Stimulated activated CD4-positive, alpha-beta T cell treated with anti-CD3 and anti-CD28 coated beads, Interleukin-4, amount 100 ng/mL, for 4 hours (primary cell): ENCODE measurements at places on chromosomes 12 and 14.

GRCh38 chr14:55336162-55336561, 64.9 kb downstream of the FBXO34 start:
- DNase-seq, result no peak

DNA sequence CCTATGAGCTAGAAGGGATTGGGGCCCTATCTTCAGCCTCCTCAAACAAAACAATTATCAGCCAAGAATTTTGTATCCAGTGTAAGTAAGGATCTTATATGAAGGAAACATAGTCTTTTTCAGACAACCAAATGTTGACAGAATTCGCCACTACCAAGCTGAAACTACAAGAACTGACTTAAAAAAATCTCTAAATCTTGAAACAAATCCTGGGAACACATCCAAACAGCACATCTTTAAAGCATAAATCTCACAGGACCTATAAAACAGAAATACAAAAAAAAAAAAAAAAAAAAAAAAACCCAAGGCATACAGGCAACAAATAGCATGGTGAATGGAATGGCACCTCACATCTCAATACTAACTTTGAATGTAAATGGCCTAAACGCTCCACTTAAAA, 41.3 kb upstream of the LMNTD1 start:
- DNase-seq, result no peak

DNA sequence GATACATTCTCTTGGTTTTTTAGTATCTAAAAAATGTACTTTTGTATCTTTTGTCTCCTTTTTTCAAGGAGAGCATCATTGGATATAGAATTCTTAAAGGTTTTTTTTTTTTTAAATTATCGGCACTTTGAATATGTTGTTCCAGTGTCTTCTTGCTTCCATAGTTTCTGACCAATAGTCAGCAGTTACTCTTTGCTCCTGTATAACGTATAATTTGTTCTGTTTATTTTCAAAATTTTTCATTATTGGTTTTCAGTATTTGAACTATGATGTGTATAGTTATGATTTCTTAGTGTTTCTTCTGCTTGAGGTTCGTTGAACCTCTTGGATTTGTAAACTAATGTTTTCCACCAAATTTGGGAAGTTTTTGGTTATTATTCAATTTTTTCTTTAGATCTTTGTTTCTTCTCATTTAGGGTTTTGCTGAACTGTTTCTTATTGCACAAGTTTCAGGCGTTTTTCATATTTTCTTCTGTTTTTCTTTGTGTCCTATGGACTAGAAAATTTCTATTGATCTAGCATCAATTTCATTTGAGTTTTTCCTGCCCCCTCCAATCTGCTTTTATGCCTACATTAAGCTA, 93.9 kb downstream of the PLBD1 start:
- DNase-seq, result no peak

GRCh38 chr12:27610374-27610773, 85.9 kb upstream of the REP15 start:
- DNase-seq, result no peak

- no peak for DNase-seq
Observed at GRCh38 chr14:96071561-96071960, 32.4 kb downstream of the C14orf132 start.

DNA sequence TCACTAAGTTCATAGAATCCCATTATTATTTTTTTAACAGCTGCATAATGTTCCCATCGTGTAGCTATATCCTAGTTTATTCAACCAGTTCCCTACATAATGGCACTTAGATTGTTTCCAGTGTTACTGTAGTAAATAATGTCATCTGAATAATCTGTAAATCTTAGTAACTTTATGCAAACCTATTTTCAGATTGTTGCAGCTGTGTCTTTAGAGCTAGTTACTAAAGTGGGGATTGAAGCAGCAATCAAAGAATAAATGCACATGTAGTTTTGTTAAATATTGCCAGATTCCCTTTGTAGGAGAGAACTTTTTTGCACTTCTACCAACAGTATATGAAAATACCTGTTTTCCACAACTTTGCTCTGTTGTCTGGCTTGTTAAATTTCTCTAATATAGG, 13.1 kb downstream of the ARID2 start:
- DNase-seq, result no peak

- DNase-seq, result no peak
Observed at GRCh38 chr14:29461101-29461500, 466.5 kb downstream of the PRKD1 start.

GRCh38 chr12:91677556-91677955, 468.1 kb downstream of the BTG1 start:
- no peak for DNase-seq

GRCh38 chr12:104669851-104670337, 213.1 kb downstream of the CHST11 start:
- no peak for DNase-seq

DNA sequence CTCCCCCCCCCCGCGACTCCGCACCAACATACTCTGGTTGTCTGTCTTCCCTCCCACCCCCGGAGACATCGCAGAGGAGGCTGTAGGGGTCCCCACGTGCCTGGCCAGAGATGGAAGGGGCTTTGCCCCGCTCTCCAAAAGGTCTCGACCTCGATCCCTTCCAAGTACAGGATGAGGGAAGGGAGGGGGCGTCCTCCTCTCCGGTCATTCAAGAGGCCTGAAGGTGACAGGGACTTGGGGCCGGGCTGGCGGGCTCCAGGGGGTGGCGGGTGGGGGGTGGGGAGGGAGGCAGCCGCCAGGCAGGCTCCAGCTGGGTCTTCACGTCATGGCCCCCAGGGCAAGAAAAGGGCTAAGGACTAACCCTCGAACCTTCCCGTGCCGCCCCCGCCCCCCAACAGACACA, 15.1 kb downstream of the TBX3 start:
- no peak for DNase-seq

GRCh38 chr12:45089411-45090075, 38.6 kb upstream of the DBX2 start:
- no peak for DNase-seq

GRCh38 chr12:25550186-25550585, 2.9 kb downstream of the LMNTD1 start:
- DNase-seq, result no peak

- DNase-seq, result no peak
Observed at GRCh38 chr14:22567437-22567836, 21.6 kb downstream of the DAD1 start.

DNA sequence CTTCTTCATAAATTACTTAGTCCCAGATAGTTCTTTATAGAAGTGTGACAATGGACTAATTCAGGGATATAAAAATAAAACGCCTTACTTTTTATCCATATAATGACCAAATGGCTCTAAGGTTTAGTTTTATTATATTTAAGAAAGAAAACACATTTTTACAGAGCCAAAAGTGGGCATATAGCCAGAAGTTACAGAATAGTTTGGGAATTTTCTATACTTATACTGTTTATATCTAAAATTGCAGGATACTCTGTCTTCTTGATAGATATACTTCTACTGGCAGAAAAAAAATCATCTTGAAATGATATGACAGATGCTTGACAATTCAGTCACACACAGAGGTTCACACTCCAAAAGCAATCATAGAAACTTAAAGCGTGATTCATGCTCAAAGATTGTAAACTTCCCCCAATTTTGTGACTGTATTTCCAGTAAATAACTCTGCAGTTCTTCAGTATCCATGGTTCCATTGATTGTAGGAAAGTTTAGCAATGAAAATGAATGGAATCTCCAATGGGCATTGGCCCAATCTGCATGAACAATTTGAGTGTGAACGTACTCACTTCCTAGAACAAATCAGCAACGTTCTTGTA, 307.8 kb downstream of the NOVA1 start:
- DNase-seq, result no peak

DNA sequence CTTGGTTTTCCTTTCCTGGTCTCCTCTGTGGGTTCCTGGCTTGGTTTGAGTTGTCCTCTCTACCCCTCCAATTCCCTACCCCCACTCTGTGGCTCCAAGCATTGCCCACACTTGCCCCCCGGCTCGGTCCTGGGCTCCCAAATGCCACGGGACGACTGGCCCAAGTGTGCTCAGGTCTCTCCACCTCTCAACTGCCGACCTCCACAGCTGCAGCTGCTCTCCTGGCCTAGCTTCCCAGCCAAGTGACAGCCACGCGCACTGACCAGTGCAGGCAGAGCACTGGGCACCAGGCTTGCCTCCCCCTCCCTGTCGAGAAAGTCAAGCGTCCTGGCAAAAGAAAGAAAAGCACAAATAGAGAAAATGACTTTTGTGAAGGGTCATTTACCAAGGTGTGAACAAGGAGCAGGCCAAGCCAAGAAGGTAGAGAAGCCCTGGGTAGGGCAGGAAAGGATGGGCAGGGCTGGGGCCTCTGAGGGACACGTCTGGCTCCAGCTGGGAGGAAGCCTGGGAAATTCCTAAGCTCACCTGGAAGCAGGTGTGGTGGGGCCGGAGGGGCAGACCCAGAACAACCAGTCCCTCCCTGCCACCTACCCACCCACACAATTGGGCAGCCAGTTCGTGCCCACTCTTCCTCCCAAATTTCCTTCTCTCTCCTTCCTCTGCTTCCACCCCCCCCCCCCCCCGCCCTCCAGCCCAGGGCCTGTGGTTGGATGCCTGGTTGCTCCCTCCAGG, 1.8 kb upstream of the CEP170B start:
- DNase-seq, result no peak

DNA sequence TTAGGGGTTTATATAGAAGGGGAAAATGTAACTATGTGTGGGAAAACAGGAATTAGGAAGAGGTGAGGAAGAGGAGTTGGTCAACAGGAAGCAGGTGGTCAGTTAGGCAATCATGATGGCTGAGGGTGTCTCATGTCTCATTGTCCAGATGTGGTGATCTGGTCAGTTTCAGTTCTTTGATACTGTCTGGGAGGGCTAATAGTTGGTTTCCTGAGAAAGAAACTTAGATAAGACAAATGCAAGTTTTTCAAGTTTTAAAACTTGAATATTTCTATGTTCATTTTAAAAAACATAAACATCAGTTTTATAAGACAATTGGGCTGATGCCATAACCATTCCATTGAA, 1121.8 kb upstream of the USP15 start:
- DNase-seq, result no peak

- DNase-seq, result no peak
Observed at GRCh38 chr14:28407996-28408395, 358.6 kb upstream of the FOXG1 start.

DNA sequence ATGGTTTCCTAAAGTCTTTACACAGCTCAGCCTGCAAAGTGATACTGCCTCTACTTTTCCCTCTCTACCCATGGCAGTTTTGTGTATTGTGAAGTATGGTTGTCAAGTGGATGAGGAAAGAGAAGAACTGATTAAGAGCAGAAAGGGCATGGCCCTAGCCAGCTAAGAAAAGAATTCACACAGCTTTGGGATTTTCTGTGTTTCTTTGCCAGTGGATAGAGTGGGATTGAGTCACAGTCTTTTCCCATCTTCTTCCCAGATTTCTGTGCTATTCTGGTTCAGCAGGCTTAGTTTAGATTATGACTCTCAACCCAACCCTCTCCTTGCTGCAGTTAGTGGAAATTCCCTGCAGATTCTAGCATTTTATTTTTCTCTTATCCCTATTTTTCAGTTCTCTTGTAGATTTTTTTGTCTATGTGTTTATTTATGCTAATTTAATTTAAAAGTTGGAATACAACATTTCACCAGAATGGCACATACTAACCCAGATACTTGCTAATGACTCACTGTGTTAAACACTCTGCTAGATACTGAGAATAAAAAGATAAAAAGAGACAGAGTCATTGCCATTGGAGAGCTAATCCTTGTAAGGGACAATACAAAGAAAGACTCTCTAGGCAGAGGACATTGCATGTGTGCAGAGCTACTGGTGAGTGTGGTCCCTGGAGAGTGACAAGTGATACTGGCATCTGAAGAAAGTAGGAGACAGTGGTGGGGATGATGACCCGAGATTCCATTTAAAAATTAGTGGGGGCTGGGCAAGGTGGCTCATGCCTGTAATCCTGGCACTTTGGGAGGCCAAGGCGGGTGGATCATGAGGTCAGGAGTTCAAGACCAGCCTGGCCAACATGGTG, 106.3 kb downstream of the ST8SIA1 start:
- DNase-seq, result no peak

- no peak for DNase-seq
Observed at GRCh38 chr12:1655225-1655788, 26.3 kb downstream of the WNT5B start.

DNA sequence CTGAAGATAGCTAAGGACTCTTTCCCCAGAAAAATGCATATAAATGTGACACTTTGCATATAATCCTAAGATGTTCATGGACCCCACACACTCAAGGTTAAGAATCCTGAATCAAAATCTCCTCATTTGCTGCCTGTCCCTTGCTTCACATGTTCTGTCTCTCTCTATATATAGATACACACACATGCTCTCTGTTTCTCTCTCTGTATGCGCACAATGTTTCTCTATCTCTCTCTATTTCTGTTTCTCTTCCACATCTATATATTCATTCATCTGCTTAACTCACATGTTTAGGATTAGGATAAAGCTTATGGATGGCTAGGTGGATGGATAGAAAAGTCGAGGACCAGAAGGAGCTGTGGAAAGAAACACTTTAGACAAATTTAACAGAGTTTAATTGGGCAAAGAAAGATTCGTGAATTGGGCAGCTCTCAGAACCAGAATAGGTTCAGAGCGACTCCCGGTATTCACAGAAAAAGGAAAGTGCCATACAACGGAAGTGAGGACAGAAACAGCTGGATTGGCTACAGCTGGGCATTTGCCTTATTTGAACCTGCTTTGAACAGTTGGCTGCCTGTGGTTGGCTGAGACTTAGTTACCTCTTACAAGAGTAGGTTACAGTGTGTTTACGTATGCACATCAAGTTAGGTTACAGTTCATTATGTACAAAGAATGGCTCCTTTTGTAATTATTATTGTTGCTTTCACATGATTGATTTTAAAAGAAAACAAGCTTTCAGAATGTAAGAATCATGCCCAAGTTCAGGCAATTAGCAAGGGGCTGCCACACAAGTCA, 57.6 kb downstream of the EMP1 start:
- DNase-seq, result no peak

DNA sequence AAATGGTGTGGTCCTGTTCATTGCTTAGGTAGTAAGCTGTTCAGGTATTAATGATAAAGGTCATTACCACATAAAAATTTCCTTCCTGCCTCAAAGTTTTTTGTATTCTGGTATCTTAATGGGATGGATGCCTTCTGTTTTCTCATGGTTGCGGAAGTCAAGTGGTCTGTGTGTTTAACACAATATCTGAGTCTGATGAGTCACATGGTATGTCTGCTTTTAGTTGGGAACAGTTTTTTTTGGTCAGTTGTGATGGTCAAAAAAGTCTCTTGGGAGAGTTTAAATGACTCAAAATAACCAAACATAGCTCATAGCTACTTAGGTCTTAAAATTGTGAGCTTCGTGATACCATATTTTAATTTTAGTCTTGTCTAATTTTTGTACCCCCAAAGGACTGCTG, 40.7 kb downstream of the STK38L start:
- DNase-seq, result no peak

- no peak for DNase-seq
Observed at GRCh38 chr12:57810450-57810849, 8.1 kb downstream of the AVIL start.
